ENCODE measurements at places on chromosomes 2 and 18. TPM values are rescaled to one million over a fixed set of nuclear protein-coding genes. Genes with fewer than 3 reads are reported as not detected.

ZNF519 gene
- polyA plus RNA-seq: 7.3 TPM

SULT1C4 gene
- not detected for polyA plus RNA-seq

HOXD8 gene
- not detected for polyA plus RNA-seq

DSG4 gene
- not detected for polyA plus RNA-seq

FOXD4L1 gene
- polyA plus RNA-seq: not detected

CYP27C1 gene
- polyA plus RNA-seq: not detected

CNPPD1 gene
- 151 TPM for polyA plus RNA-seq

GCKR gene
- polyA plus RNA-seq: not detected

RBBP8 gene
- polyA plus RNA-seq: 10.8 TPM

TMEM178A gene
- polyA plus RNA-seq: not detected

CDH7 gene
- not detected for polyA plus RNA-seq

PLA2R1 gene
- polyA plus RNA-seq: not detected

ANKRD36B gene
- 13.9 TPM for polyA plus RNA-seq

AQP12B gene
- polyA plus RNA-seq: not detected

REG3A gene
- not detected for polyA plus RNA-seq

GAL3ST2 gene
- not detected for polyA plus RNA-seq

EGR4 gene
- 0.26 TPM for polyA plus RNA-seq

Data from IgD-negative memory B cell (primary cell).